Femur (tissue), 1 donor: ENCODE measurements at places on chromosomes 16 and 17.

DNA sequence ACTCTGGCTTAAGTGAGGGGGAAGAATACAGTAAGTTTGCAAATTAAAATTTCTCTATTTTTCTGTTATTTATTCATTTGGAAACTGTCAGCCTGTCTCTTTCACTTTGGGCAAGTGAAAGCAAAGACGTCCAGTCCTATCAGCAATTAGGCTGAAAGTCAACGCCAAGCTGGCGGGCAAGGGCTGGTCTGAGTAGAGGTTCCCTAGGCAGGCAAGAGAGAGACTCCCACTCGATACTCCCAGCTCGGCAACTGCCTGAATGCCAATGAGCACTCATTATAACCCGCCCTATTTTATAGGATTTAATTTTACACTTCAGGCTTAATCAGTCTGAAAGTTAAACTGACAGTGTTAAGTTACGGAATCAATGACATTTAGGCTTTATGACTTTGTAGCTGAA is 14.3 kb upstream of the SLC38A8 start:
- DNase-seq, result no peak

DNA sequence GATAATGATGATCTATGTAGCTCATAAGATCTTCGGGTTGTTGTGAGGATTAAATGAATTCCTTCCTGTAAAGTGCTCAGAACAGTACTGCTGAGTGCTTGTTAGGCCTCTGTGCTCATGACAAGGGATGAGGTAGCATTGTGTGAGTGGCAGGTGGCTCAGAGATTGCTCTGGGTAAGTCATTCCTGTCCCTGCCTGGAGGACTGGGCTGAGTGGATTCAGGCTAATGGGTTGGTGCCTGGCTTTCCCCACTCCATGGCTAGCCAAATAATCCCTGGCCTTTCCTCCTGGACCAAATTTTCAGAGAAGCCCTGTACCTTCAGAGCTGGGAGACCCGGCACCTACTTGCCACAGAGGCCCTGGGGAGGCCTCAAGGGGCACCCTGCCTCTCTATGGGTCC is 1.3 kb upstream of the CCDC92B start:
- no peak for DNase-seq

GRCh38 chr16:85768199-85768598 is 17.3 kb upstream of the C16orf74 start:
- no peak for DNase-seq

DNA sequence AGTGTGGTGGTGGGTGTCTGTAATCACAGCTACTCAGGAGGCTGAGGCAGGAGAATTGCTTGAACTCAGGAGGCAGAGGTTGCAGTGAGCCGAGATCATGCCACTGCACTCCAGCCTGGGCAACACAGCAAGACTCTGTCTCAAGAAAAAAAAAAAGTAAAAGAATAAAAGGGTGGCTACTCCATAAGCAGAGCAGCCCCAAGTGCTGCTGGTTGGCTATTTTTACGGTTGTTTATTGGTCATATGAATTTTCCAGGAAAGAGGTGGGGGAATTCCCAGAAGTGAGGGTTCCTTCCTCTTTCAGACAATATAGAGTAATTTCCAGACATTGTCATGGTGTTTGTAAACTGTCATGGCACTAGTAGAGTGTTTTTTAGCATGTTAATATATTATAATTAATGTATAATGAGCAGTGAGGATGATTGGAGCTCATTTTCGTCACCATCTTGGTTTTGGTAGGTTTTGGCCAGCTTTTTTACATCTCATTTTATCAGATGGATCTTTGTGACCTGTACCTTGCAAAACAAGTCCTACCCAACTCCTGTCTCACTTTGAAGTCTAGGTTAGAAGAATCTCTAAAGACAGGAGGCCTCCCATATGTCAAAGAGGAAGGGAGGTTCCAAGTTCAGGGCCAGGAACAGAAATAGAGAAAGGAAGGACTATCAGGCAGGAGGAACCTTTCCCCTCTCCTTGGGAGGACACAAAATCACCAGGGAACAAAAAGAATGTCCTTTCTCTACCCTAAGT is 39.1 kb downstream of the HOXB1 start:
- DNase-seq, result no peak

DNA sequence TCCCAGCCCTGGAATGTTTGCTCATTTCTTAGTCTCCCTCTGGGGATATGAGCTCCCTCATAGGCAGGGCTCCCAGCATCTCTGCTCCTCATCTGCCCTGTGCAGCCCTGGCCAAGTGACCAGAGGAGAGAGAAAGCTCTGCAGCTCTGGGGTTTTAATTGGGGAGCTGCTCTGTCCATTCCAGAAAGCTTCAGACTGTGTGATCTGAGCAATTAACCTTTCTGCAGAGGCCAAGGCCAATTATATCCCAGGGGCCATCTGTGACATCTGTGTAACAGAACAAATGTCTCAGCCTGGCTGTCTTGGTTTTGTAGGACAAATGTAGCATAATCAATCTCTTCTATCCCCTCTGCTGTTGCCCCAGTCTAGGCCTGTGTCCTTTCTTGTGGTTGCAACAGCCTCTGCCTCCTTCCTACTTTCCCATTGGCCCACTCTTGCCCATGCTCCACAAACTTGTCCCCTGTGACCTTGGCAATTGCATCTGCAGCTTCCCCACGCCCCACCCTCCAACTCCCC is 156.0 kb downstream of the GSG1L start:
- DNase-seq, result no peak

DNA sequence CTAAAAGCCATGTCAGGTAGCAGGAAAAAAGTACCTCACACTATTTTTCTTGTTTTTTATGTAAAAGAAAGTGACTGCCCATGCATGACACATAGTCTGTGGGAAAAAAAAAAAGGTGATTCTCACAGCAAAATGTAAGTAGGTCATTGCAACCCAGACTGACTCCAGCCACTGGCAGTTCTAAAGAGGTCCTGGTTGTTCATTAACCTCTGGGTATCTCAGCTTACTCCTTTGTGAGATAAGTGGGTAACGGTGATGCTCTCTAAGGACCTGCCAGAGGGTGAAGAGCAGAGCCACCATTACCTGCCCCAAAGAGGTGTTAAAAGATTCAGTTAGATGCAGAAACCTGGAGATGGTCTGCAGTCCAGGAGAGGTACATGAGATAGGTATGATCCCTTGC is 531.9 kb downstream of the GRIN2A start:
- DNase-seq, result no peak

DNA sequence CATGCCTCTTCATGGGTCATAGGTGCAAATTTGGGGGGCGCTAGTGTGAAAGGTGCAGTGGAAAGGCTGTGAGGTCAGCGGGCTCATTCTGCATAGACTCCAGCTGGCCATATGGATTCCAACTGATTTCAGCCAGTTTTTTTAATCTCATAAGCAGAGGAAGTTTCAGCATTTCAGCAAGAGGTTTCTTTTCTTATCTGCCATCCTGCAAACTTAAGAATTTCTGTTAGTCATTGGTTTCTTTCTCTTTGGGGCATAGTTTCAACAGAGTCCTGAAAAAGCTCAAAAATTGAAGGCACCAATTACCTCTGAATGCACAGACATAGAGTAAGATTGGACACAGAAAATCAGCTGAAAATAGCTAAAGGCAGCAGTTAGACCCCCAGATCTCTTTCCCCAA is 16.2 kb upstream of the ALOX15 start:
- no peak for DNase-seq

DNA sequence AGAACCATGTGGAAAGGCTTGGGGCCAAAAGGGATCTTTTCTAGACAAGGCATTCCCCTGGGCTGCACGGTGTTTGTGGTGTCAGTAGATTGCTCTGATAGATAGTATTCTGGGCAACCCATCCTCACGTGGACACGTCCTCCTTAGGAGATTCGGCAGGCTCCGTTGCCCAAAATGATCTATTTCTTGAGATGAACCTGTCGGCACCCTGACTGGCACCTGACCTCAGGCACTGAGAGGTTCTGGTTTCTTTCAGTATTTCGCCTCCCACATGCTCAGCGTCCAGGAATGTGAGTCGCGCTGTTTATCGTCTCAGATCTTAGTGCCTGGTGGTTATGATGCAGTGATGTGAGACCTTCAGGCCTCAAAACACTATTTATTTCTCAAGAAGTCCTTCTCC is 89.7 kb downstream of the MARCHF10 start:
- no peak for DNase-seq

DNA sequence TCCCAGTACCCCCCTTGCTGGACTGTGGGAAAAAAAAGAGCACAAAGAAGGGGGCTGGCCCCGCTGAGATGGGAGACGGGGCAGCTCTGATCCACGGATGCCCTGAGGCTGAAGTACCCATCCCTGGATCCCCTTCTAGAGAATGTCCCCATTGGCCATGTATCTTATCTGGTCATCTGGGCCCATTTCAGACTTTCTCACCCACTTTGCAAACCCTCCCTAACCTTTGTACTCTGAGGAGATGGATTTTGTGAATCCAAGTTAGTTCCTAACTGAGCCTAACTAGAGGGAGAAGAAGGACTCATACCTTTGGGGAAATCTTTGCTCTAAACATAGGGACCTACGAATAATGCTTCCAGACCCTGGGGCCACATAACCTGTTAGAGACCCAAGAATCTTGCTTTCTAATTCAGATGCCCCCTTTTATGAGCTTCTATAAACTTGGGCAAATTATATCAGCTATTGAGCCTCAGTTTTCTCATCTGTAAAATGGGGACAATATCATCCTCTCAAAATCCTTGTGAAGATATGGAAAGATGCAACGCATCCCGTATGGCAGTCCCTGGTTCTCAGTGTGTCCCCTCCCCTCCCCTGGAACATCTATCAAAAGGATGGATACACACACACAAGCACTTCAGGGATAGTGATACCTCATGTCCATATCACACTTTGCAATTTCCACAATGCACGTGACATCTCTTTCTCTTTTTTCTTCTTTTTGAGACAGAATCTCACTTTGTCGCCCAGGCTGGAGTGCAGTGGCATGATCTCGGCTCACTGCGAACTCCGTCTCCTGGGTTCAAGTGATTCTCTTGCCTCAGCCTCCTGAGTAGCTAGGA is 16.8 kb upstream of the FZD2 start:
- no peak for DNase-seq

- DNase-seq, result no peak
These were observed 19.5 kb downstream of the BCL7C start for GRCh38 chr16:30874244-30874820.

DNA sequence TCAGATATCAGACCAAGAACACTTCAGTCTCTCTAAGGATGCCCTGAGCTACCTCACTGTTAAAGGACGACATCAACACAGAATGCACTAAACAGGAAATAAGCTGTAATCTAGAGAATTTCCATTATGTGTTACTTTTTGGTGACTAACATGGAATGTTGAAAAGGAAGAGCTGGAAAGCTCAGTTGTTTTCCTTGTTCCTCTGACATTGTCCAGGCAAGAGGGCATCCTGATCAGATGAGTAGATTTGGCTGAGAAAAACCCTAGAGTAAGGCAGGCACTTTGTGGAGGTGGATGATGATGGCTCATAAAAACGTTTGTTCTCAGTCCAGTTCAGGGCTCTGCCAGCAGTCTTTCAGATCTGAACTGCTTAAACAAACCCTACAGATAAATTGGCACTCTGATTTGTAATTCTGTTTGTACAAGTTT is 34.0 kb downstream of the DGKE start:
- DNase-seq, result no peak
